ENCODE measurements at places on chromosomes 2 and 18.

DNA sequence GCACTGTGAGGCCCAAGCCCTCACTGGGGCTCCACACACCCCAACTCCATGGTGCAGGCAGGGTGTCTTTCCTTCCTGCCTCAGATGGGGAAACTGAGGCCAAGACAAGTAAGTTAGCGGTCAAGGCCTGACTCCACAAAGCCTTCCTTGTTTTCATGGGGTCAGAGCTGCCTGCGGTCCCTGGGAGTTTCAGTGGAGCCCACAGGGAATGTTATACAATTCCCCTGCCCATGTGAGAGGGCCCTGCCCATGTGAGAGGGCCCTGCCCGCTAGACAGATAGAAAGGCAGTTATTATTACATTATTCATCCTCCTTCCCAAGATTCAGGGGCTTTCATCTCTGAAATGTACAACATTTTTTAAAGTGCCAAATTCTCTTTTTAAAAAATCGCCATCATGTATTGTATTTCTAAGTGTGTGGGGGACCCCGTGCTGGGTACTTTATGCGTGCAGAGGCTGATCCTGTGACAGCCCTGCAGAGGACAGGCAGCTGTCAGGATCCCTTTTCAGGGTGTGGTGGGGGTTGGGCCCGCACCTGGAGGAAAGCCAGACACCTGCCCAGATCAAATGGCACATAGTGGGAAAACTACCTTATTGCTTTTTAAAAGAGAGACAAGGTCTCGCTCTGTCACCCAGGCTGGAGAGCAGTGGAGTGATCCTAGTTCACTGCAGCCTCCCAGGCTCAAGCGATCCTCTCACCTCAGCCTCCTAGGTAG lies 23.4 kb downstream of the FBLN7 start:
- DNase-seq: no peak

GRCh38 chr2:61151436-61151835 lies 10.6 kb upstream of the C2orf74 start:
- DNase-seq: no peak

GRCh38 chr2:222318026-222318711 lies 19.4 kb upstream of the PAX3 start:
- DNase-seq: no peak

GRCh38 chr2:30744823-30745222 lies 62.4 kb downstream of the CAPN13 start:
- no peak for DNase-seq

DNA sequence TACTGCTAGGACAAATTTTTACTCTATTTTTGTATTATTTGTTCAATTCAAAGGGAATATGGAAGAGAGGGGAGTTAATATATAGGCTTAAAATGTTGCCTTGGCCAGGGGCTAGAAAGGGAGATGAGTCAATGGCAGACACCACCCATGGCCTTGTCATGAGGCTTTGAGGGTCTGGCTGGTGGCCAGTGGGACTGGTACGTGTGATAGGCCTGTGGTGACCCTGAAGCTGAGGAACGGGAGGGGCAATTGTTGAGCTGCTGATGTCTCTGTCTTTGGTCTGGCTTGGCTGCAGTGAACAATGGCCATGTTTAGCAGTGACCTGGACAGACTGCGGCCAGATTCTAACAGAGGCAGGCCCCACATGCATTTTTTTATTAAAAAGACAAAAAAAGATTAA lies 18.5 kb downstream of the GKN1 start:
- DNase-seq: no peak
